Stimulated activated CD4-positive, alpha-beta T cell treated with anti-CD3 and anti-CD28 coated beads, Interleukin-2, amount 100 ng/mL, for 48 hours (primary cell): ENCODE measurements at places on chromosomes 6 and 20.

DNA sequence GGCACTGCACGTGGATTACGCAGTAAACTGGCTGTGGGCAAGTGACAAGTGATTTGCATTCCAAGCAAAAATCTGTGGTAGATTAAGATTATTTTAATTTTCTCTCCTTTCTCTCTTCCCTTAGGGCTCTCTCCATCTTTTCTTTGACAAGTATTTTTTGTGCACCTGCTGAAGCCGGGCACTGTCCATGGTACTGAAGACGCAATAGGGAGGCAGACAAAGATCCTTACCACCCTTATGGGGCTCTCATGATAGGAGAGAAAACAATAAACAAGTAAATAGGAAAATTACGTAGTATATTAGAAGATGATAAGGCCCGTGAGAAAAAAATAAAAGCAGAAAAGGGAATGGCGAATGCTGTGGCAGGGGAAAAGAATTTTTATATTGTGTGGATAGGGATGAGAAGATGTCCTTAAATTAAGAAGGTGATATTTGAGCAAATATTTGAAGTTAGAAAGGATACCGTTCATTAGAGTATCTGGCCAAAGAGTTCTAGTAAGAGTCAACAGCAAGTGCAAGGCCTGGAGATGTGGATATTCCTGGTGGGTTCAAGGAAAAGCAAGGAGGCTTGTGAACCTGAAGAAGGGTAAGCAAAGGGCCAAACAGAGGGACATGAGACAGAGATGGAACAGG, 146.0 kb downstream of the LAMP5 start:
- DNase-seq, result no peak

- DNase-seq, result no peak
Observed at GRCh38 chr20:34210271-34210670, 31.0 kb upstream of the ASIP start.

GRCh38 chr20:50695135-50695872, 4.0 kb upstream of the RIPOR3 start:
- DNase-seq, result no peak

GRCh38 chr6:42748203-42748898, 2.4 kb upstream of the TBCC start:
- no peak for DNase-seq

DNA sequence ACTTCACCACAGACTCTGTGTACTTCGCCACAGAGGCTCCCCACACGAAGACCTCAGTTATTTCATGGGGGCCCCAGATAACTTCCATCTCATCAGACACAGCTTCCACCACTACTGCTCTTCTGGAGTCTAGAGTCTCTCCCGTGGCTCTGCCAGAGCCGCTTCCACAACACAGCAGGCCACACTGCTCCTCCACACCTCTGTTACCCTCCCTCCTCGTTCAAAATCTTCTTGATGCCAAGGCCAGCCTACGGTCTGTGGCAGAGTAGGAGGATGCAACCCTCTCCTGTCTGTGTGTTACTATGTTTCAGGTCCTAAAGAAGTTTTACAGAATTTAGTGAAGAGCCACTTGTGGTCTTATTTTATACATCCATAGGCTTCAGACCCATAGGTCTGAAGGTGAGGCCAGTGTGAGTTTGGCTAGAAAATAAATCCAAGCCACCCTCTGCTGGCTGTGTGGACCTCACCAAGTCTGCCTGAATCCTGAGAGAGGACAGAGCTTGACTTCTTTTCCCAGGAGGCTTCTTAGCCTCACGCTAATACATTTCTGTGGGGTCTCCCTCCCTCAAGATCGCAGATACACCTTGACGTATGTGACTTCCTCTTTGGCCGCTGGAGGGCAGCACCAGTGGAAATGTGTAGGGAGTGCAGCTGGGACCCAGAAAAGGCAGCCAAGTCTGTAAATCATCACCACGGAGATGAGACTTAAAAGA, 197.7 kb downstream of the FAXC start:
- peak; percentile 28 for DNase-seq

- DNase-seq, result no peak
Observed at GRCh38 chr6:66094615-66095014, 387.6 kb upstream of the EYS start.

DNA sequence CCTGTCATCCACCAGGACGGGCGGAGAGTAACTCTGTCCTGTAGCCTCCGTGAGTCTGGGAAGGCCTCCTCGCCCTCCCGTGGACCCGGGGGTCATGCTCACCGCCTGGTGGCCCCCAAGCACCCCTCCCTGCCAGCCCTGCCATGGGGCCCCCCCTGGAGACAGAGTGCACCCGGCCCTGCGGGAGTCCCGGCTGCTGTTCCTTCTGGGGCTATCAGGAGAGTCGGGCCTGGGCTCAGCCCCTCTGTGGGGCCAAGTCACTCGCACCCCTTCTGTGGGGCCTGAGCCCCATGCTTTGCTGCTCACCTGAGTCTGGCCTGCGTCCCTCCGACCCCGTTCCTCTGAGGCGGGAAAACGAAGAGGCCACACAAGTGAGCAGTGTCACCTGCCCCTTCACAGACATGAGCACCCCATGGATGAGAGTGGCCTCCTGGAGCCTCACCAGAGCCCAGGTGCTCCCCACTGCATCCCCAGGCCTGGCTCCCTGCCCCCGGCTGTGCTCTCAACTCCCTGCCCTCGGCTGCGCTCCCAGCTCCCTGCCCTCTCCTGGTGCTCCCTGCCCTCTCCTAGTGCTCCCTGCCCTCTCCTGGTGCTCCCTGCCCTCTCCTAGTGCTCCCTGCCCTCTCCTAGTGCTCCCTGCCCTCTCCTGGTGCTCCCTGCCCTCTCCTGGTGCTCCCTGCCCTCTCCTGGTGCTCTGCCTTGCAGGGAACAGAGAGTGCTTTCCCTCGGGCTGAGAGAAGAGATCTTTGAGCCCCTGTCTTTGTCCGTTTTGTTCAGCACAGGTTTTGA, 4.6 kb upstream of the CHRNA4 start:
- no peak for DNase-seq

GRCh38 chr6:112338166-112338709, 8.9 kb upstream of the RFPL4B start:
- no peak for DNase-seq

GRCh38 chr20:6152777-6153176, 29.9 kb upstream of the FERMT1 start:
- no peak for DNase-seq

GRCh38 chr6:56399672-56400263, 152.4 kb upstream of the COL21A1 start:
- no peak for DNase-seq

- no peak for DNase-seq
Observed at GRCh38 chr6:89160331-89161092, 14.7 kb downstream of the PM20D2 start.

DNA sequence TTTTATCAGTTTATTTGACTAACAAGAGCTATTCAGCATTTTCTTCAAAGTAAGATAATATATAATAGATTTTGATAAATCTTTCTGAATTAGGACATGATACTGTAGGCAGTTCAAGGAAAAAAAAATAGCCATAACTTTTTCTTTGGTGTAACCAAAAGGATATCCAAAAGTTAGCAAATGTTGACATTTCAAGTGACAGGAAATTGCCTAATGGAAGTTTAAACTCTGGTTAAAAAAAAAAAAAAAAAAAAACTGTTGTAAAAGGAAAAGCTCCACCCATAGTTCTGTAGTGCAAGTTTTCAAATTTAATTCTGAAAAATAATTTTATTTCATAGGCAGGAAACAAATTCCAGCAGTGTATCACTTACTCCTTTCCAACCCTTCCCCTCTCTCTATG, 18.8 kb downstream of the HEBP2 start:
- DNase-seq, result no peak

GRCh38 chr20:1790386-1790785, 104.8 kb upstream of the SIRPA start:
- DNase-seq, result no peak

DNA sequence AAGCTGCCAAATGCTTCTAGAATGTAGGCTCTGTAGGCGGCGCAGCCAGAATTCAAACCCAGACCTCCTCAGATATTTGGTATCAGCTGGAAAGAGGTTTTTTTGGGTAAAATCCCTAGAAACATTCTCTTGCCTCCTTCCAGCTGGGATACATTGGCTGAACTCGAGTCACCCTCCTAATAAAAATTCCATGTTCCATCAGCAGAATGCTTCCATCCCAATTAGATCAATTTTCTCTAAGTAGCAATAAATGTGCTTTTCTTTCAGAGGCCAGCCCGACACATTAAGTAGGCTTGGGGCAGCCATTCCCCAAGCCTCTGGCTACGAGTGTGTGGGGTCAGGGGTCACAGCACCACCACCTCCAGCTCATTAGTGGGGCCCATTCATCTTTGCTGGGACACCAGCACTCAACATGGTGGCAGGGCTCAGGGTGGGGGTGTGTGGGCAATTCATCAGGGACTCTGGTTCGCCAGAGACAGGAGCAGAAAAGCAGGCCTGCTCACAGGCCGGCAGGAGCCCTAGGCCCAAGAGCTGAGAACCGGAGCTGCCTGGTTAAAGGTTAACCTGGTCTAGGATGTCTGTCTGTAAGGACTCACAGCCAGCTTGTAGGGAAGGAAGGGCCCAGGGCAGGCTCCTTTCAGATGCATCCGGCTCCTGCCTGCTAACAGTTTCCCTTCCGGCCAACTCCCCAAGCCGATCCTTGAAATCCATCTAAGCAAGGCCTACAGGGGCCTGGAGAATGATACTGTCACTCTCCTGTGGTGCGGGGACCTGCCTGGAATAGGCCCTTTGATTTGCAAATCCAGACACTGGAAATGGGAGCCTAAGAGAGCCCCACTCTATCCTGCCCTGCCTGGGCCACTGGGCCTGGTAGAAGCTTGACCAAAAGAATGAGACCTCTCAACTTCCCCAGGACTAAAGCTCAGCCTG, 159.1 kb upstream of the TOP1 start:
- no peak for DNase-seq

DNA sequence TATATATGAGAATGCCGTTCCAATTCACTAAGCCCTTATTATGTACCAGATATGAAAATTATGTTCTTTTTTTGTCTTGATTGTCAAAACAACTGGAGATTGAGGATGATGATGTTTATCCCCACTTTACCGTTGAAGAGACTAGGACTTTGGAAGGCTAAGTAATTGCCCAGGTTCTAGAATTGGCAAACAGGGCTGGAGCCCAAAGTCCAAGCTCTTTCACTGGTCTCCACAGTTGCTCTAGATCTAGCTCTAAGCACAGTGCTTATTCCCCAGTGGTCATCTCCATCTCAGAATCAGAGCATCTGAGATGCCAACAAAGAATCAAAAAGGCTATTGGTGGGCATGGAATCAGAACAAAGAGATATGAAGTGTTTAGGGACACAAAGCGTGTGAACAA, 215.3 kb upstream of the FOXA2 start:
- no peak for DNase-seq

- DNase-seq, result no peak
Observed at GRCh38 chr6:133184798-133185372, 56.3 kb upstream of the EYA4 start.

DNA sequence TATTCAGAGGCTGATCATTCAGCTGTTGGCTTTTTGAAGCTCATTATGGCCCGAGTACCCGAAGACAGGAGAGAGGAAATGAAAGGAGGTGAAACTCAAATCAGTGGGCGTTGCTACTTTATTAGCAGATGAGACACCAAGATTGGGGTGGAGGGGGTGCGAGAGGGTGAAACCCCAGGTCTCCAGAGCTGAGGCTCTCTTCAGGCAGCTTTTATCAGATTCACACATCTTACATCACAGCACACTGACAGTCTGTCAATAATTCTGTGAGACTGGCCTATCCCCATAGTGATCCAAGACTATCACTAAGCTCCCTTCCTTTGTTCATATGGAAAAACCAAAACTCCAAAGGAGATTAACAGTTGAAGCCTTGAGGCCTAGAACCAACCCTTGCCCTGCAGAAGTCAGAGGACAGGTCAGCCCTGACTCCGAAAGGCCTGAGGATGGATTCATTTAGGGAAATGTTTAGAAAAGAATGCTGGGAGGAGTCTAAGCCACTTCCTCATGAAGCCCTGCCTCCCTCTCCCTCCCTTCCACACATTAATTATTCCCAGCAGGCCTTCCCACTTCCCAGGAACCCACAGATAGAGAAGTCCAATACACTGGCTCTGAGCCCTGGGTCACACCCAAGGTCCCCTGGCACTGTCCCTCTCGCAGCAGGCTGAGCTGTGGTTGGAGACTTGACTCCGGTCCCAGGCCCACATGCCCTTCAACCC, 23.2 kb downstream of the TRERF1 start:
- no peak for DNase-seq

DNA sequence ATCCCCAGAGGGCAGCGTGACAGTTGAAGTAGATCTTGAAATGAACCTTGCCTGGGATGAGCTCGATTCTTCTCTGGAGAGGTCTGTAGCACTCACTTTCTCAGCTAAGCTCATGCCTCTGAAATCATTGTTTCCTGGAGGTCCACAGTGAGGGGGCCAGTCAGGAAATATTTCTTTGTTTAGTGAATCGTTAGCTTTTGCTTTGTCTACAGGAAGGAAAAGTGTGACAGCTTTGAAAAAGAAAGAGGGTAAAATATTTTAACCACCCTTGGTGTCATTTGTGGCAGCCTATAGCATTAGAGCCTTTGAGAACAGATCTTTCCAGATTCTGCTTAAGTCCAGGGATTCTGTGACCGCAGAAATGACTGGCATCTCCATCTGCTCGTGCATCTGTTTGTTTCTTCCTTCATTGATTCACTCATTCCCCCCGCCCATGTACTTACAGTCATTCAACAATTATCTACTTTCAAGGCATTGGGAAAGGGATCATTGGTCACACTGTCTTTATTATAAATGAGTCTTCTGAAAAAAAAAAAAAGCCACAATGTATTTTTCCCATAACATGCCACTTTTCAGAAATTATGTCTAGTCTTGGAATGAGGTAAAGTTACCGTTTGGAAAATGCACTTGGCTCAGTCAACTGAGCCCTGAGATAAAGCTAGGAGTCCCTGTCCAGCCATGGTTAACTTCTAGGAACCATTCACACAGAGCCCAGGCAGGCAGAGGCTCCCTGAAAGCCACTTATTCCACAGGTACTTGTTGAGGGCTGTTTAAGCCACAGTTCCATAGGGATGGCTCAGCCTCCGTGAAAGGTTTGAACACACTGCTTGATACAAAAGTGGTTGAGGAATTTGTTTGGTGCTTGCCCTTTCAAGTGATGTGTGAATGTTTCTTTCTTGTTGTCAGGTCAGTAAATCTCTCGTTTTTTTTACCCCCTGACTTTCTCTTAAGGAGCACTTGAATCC, 86.0 kb downstream of the TIAM2 start:
- DNase-seq, result no peak

DNA sequence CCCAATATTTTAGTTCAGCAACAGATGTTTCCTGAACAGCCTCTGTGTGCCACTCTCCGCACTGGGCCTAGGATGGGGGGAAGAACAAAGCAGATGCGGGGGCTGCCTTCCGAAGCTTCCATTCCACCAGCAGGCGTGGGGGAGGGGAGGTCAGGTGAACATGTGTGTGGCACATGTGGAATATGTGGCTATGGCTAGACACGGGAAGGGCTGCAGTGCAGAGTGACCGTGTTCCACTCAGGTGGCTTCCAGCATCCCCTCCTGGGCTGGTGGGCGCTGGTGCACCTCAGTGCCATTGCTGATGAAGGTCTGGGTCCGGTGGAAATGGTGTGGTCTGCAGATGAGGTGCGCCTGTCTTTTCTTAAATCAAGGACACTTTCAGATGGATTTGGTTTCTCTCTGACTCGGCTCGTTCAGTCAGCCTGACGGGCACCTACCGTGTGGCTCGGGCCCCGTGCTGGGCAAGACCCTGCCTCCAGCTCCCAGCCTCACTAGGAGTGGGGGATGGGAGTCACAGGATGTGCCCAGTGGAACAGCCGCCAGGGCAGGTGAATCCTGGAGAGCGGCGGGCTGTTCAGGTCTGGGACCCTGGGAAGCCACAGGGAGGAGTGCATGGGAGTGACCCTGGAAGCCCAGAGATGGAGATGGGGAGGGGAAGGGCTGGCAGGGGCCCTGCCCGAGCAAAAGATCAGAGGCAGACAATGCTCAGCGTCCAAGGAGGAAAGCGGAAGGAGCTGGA, 111.0 kb downstream of the SYCP2 start:
- no peak for DNase-seq
